ENCODE measurements at places on chromosomes 1 and 21. TPM values are rescaled to one million over a fixed set of nuclear protein-coding genes. Genes with fewer than 3 reads are reported as not detected.

DNA sequence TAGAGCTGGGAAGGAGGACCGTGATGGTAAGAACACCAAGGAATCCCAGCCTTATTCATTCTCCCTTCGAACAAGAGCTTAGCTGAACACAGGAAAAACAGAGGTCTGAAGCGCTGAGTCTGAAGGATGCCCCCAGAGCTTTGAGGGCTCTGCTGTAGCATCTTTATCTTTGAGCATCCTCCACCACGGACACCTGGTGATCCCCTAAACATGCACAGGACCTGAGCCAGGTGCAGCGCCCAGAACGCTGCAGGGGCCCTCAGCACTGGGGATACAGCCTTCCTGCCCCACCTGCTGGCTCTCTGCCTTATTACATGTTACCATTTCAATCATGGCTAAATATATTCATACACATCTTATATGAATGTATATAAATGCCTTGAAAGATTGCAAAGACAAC lies 7.7 kb upstream of the GPATCH4 start:
- DNase-seq = peak; percentile 63

DNA sequence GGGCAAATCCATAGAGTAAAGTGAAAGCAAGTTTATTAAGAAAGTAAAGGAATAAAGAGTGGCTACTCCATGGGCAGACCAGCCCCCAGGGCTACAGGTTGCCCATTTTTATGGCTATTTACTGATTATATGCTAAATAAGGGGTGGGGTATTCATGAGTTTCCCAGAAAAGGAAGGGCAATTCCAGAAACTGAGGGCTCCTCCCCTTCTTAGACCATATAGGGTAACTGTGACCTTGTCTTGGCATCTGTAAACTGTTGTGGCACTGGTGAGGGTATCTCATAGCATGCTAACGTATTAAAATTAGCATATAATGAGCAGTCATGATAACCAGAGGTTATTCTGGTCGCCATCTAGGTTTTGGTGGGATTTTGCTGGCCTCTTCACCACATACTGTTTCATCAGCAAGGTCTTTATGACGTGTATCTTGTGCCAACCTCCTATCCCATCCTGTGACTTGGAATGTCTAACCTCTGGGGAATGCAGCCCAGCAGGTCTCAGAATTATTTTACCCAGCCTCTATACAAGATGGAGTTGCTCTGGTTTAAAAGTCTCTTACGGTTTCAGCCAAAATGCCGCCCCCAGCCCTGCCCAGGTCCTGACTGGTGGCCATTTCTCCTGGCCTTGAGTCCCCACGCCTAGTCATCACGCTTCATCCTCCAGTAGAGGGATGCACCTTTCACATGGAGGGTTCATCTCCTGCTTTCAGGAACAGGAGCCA lies 982 bp upstream of the TRIM17 start:
- no peak for DNase-seq

DNA sequence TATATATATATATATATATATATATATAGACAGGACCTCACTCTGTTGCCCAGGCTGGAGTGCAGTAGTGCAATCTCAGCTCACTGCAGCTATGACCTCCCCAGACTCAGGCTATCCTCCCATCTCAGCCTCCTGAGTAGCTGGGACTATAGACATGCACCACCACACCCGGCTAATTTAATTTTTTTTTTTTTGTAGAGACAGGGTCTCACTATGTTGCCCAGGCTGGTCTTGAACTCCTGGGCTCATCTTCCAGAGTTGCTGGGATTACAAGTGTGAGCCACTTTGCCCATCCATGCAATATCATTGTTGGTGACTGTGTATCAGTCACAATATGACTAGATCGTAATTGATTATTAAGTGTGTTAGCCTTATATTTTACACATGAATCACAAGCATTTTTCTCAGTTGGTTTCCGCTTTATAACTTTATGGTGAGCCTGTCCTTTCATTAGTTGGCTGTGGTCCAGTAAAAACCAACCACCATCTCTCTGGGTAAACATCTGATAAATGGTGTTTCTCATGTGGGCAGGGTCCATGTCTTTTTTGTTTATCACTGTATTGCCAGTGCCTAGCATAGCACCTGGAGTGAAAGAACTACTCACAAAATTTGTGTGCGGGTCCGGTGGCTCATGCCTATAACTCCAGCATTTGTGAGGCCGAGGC lies 63.6 kb downstream of the MYOM3 start:
- DNase-seq = no peak

GRCh38 chr1:162297208-162297607 lies 79.4 kb downstream of the SPATA46 start:
- DNase-seq = no peak

- peak; percentile 29 for DNase-seq
Observed at GRCh38 chr1:70528590-70529333, 117.7 kb downstream of the CTH start.

Gene TMEM54
- total RNA-seq = under 0.01 TPM

Gene CYP2J2
- 0.54 TPM for total RNA-seq

Gene TTC24
- total RNA-seq = 15.3 TPM

Measured in hematopoietic multipotent progenitor cell (in vitro differentiated cells).